ENCODE measurements at places on chromosomes 7 and 10.

GRCh38 chr7:98177553-98177952, 33.7 kb upstream of the BHLHA15 start:
- no peak for DNase-seq

DNA sequence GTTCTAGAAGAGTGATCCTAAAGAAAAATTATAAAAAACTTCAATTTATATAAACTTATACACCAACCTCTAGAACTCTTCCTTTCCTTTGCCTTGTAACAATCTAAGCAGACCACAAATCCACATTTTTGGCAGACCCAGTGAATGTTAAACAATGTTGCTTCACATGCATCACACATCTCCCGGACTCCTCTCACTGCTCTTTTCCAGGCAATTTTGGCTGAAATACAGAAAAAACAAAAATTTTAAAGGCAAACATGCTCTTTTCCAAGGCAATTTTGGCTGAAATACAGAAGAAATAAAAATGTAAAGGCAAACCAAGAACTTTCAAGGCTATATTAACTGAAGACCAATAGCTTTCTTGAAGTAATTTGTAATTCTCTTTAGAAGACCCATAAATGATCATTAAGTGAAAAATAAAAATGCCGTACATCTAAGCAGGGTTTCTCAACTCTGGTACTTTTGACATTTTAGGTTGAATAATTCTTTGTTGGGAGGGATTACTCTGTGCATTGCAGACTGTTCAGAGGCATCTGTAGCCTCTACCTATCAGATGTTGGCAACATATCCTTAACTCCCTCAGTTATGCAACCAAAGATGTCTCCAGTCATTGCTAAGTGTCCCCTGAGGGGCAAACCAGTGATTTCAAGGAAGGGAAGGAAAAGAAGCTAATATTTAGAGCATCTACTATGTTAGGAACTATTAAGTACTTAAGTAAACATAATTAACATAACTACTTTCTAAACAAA, 64.4 kb downstream of the NRBF2 start:
- no peak for DNase-seq

DNA sequence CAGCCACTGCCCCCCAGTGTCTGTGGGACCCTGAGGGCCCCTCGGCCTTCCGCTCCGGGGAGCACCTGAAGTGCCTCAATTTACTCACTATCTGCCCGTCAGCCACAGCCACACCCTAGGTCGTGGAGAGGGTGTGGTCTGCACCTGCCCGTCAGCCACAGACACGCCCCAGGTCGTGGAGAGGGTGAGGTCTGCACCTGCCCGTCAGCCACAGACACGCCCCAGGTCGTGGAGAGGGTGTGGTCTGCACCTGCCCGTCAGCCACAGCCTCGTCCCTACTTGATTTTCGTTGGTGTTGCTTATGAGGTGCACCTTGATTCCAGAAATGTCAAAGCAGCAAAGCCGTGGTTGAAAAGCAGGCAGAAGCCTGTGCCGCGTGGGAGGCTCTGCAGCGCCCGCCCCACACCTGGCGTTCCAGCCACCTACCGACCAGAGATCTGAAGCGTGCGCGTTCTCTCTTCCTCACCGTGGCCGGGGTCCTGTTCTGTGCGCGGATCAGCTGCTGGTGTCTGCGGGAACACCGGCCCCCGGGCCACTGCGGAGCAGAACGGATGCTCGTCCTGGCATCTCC, 101.6 kb downstream of the DYNC2I1 start:
- DNase-seq, result no peak

DNA sequence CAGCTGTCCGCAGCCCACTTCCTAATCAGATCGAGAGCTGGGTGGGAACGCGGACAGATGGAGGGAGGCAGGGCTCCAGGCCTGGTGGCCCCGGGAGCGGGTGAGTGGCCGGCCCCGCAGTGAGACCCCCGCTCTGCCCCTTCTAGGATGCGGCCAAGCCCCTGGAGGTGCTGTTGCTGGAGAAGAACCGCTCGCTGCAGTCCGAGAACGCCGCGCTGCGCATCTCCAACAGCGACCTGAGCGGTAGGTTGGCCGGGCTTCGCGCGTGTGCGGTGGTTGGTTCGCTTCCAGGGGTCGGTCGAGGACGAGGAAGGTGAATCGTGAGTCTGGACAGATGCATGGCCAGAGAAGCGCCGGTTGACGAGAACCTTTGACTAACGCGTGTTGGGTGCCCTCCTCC, 91.3 kb upstream of the SH2B2 start:
- DNase-seq, result no peak

DNA sequence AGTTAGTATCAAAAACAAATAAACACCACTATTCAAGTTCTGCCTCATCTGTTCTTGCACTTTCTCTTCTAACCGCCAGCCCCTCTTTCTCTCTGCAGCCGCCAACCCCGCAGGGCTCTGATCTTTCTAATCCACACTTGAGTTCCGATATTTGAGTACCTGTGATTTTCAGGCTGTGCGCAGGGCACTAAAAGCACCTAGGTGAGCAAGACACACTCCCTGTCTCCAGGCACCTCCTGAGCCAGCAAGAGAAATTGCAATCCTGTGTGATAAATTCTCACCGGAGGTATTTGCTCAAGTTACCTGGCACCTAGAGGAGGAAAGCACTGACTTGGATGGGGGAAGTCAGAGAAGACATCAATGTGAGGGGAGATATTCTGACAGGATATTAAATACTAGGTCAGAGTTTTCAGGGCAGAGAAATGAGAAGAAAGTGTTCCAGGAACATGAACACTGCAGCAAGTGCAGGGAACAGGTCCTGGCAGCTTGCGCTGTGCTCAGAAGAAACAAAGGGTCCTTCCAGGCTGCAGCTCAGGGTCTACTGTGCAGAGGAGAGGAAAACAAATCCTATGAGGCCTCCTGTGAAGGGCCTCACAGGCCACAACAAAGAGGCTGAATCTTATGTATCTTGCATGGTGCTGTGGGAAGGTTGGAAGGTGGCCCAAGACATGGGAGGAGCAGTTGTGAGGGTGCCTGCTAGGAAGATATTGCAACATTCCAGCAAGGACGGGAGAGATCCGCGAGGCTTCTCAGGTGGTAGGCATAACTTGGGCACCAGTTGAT, 568.7 kb upstream of the MGMT start:
- DNase-seq, result no peak

DNA sequence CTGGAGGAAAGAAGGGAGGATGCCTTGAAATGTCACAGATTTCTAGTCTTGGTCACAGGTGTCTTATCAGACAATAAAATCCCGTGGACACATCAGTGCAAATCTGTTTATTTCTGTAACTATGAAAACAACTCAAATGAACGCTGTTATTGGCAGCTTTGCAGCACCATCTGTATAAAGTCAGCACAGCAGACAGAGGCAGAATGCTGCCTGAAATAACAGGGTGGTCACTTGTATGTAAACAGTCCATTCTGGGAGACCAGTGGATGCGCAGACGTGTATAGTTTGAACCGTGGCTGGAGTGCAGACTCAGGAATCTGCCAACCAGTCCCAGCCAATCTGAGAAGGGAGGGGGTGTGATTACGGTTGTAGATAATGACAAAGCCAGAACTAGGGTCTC, 54.8 kb downstream of the SEC23IP start:
- no peak for DNase-seq

- no peak for DNase-seq
These were observed 8.2 kb downstream of the ANKMY2 start for GRCh38 chr7:16637379-16637778.

- DNase-seq, result no peak
These were observed 223.7 kb upstream of the PCDH15 start for GRCh38 chr10:55024713-55025112.

DNA sequence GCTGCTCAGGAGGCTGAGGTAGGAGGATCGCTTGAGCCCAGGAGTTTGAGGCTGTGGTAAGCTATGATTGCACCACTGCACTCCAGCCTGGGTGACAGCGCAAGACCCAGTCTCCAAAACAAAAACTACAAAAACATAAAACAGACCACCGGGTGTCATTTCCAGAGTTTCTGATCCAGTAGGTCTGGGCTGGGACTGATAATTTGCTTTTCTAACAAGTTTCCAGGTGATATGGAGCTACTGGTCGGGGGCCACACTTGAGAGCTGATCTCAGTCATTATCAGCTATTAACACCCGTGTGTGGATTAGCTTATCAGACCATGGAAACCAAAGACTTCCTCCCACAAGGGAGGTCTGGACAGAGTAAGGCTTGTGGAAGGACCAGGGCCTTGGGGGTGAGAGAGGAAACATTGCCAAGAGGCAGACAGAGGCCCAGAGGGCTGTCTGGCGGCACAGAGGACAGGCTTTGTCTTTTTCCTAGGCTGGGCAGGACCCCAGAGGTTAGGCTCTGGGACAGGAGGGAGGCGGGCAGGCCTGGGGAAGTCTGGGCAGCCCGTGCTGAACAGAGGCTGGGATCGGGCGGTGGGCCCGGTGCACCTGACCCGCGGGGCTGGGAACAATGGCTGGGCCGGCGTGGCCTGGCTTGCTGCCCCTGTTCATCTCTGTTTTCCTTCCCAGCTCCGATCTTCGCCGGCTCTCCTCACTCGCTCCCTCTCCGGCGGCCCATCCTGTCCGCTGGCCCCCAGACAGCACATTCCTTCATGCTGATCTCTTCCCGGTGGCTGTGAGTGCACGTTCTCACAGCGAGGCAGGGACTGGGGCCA, 25.2 kb downstream of the TMEM270 start:
- DNase-seq, result no peak

GRCh38 chr7:66880053-66880452, 41.0 kb upstream of the TMEM248 start:
- no peak for DNase-seq

- DNase-seq, result no peak
These were observed 178.6 kb upstream of the LRGUK start for GRCh38 chr7:133948588-133948987.

GRCh38 chr7:582931-583330, 63.3 kb upstream of the PDGFA start:
- DNase-seq, result no peak

- DNase-seq, result no peak
These were observed 23.6 kb downstream of the IFIT3 start for GRCh38 chr10:89351412-89351779.

Data from activated CD8-positive, alpha-beta memory T cell treated with anti-CD3 and anti-CD28 coated beads for 1 hour (primary cell).